ENCODE measurements at places on chromosomes 2 and 18.

GRCh38 chr2:43605851-43606250 lies 10.0 kb upstream of the THADA start:
- DNase-seq: no peak

- DNase-seq: no peak
Measured at GRCh38 chr2:47299555-47299954, 103.4 kb upstream of the MSH2 start.

DNA sequence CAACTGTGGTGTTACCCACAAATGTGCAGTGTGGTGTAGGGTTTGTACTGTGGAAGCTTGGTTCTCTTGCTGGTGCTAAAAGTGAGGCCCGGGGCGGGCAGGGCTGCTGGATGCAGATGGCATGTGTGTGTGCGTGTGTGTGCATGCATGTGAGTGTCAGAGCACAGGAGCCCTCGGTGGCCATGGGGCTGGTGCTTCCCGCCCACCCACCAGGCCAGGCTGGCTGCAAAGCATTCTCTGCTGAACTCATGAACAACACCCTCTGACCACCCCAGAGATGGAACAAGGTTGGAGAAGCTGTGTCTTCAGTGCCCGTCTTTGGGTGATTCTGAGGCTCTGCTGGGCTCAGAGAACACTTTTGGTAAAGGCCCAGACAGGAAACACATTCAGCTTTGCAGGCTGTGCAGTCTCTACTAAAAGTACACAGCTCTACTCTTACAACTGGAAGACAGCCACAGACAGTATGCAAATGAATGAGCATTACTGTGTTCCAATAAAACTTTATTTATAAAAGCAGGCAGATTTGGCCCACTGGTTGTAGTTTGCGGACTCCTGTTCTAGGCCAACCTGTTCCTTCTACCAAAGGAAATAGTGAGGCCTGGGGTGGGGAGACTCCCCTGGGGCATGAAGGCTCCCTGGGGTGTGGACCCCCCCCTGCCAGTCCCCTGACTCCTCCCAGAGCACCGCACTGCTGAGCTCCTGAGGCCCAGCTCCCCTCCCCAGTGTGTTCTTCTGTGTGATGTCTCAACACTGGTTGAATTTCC lies 225.3 kb upstream of the HDAC4 start:
- no peak for DNase-seq

GRCh38 chr2:42249284-42249683 lies 80.1 kb downstream of the EML4 start:
- no peak for DNase-seq

GRCh38 chr2:236558993-236559978 lies 10.3 kb upstream of the ACKR3 start:
- DNase-seq: no peak

- no peak for DNase-seq
Measured at GRCh38 chr2:189142893-189143759, 36.4 kb downstream of the COL5A2 start.

DNA sequence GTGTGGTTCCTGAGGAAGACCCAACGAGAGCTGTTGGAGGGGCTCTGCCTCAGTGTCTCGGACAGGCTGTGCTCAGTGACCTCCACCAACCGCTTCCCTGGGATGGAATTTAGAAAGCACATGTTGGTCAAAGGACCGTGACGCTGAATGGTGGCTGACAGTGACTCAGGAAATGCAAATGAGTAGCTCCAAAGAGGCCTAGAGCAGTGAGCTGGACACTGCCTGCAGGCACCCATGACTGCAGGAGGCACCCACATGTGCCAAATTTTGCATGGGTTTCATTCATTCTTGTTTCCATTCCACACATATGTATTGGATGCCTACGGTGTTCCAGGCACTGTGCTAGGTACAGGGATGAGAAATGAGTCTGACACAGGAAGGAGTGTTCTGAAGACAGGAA lies 46.4 kb downstream of the ACKR3 start:
- no peak for DNase-seq

DNA sequence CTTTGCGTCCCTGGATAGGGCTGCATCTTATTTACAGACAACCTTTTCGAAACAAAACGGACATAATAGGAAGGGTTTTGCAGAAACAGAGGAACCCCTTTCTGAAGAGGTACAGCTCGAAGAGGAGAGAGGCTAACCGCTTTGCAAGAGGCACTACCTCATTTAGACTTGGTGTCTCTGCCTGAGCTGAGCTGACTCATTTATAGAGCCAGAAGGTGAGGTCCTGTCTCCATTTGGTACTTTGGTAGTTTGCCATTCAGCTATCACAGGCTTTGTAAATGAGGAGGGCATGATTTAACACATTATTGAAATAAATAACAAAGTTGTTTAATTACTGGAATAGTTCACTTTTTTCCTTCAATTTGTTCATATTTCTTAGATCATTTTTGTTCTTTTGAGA lies 2.2 kb upstream of the NXPH2 start:
- DNase-seq: no peak

DNA sequence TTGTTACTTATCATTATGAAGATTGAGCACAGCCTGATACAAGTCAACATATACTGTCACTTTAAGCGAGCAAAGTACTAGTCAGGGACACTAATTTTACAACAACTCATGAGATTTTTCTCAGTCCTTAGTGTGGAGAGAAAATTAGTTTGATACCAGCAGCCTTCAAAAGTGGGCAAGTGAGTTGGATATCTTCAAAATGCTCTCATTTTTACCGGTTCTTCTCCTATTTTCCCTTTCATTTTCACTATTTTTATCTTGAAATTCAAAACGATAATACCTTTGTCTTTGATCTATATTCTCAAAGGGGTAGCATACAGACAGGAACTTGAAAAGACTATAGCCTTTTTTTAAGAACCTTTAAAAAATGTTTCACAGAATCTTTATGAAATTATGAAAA lies 52.0 kb upstream of the UBXN4 start:
- DNase-seq: no peak

GRCh38 chr2:123916531-123916930 lies 108.6 kb upstream of the CNTNAP5 start:
- no peak for DNase-seq

DNA sequence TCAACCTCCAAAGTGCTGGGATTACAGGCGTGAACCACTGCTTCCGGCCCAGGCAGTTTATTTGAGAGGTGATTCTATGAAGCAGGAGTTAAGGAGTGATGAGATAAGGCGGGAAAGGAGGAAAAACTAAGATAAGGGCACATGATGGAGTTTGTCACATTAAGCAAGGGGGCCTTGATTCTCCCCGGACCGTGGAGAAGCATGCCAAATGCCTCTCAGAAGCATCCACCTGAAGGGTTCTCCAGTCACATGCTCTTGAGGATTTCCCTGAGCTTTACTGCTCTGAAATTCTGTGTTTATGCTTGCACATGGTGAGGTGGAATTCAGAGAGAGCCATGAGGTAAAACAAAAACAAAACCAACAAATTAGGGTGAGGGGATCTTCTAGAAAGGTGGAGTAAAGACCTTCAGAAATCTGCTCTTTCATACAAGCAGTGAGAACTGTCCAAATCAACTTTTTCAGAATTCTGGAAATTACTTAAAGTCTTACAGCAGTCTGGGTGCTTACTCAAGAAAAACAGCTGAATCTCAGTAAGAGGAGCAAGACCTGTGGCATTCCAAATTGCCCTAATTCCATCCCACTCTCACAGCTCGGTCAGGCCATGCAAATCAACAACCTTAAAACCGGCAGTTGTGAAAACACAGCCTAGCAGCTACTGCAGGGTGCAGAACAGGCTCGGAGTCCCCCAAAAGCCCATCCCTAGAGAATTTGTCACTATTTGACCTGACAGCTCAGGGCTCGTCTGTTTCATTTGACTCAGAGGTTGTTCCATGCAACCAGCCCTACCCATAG lies 69.1 kb upstream of the CTLA4 start:
- DNase-seq: no peak

DNA sequence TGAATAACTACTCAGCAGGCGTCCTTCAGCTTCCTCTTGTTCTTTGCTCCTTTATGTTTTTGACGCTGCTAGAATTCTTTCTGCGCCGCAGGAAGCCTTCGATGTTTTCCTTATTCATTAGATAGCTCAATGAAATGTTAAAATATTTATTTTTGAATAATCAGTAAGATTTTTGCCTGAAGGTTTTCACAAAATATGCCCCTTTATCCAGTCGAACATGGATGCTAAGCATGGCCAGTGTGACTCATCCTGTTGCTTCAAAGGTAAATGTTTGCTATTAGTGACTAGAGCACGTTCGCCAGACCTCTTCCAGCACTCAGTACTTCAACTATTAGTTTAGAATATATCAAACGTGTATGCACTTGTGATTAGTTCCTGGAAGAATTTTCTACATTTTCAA lies 7.6 kb upstream of the MEIS1 start:
- no peak for DNase-seq

GRCh38 chr2:211259831-211260476 lies 703.6 kb downstream of the CPS1 start:
- no peak for DNase-seq

Data from H54 (cell line).